ENCODE measurements at places on chromosomes 16 and 17.

DNA sequence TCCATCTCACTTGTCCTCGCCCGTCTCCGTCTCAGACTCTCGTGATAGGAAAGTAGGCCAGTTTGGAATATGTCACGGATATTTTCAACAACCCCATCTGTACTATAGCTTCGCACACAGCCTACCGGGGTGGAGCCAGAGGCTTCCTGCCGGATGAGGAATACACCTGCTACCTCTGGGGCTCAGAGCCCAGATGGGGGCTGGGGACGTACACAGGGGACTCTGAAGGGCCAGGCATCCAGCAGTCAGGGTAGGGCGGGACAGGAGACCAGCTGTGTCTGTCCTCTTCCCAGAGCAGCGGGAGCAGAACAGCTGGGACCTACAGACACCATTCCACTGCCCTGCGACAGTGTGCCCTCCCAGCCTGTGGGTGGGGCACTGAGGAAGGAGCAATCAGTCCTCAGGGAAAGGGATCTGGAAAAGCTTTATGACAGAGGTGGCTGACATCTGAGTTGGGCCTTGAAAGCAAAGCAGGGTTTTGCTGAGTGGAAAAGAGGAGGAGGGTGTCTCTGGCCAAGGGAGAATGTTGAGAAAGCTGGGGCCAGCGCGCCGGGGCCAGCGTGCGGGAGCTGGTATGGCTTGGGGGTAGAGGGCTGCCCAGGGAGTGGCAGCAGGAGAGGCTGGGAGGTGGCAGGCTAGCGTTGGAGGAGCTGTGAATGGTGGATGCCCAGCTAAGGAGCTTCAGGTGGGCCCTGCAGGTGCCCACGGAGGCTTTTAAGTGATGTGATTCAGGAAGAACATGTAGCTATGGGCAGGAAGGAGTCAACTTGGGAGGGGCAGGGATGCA, 11.5 kb upstream of the SRCIN1 start:
- no peaks in the 10 kb centered on the region for H3K27me3 ChIP-seq
- H3K4me1 ChIP-seq, result no peaks in the 10 kb centered on the region
- H3K4me3 ChIP-seq, result no peak overlapping the region
- H3K36me3 ChIP-seq, result no peaks in the 10 kb centered on the region
- no peak for DNase-seq
- H3K27ac ChIP-seq, result no peak overlapping the region

DNA sequence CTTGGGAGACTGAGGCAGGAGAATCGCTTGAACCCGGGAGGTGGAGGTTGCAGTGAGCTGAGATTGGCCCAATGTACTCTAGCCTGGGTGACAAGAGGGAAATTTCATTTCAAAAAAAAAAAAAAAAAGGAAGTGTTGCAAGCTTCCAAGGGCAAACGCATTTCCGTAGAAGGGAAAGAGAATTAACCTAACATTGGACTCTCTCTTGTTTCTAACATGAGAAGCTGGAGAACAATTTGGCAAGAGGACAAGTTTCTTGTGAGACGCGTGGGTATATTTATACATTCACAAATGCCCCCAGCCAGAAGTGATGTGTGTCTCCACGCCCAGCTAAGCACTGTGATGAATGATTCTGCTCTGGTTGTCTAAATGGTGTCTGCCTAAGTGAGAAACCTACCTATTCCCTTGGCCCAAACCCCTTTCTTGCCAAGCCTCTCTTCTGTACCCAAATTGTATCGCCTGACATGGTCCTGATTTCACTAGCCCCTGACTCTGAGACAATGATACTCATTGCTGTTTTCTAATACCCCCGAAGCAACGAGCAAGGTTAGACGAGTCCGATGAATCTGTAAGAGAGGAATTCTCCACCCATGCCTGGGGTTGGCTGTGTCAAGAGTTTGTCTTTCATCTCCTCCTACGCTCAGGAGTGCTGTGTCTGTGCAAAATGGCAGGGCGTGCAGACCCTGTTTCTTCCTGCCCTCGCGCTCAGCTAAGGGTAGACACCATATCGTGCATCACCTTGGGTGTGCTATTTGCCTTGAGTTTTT, 14.2 kb upstream of the ST6GALNAC2 start:
- DNase-seq, result no peak
- H3K36me3 ChIP-seq, result no peaks in the 10 kb centered on the region
- no peaks in the 10 kb centered on the region for H3K4me1 ChIP-seq

- no peak overlapping the region for H3K27ac ChIP-seq
- H3K4me1 ChIP-seq, result peaks cover 9% of the 10 kb centered on the region
- H3K4me3 ChIP-seq, result no peak overlapping the region
- no peak for DNase-seq
These were observed 37.4 kb upstream of the TMC5 start for GRCh38 chr16:19380328-19380727.

GRCh38 chr17:44767493-44767892, 8.7 kb downstream of the ADAM11 start:
- H3K27me3 ChIP-seq, result no peaks in the 10 kb centered on the region
- peak; percentile 42 for DNase-seq
- no peak overlapping the region for H3K27ac ChIP-seq
- no peaks in the 10 kb centered on the region for H3K4me1 ChIP-seq
- no peaks in the 10 kb centered on the region for H3K36me3 ChIP-seq

DNA sequence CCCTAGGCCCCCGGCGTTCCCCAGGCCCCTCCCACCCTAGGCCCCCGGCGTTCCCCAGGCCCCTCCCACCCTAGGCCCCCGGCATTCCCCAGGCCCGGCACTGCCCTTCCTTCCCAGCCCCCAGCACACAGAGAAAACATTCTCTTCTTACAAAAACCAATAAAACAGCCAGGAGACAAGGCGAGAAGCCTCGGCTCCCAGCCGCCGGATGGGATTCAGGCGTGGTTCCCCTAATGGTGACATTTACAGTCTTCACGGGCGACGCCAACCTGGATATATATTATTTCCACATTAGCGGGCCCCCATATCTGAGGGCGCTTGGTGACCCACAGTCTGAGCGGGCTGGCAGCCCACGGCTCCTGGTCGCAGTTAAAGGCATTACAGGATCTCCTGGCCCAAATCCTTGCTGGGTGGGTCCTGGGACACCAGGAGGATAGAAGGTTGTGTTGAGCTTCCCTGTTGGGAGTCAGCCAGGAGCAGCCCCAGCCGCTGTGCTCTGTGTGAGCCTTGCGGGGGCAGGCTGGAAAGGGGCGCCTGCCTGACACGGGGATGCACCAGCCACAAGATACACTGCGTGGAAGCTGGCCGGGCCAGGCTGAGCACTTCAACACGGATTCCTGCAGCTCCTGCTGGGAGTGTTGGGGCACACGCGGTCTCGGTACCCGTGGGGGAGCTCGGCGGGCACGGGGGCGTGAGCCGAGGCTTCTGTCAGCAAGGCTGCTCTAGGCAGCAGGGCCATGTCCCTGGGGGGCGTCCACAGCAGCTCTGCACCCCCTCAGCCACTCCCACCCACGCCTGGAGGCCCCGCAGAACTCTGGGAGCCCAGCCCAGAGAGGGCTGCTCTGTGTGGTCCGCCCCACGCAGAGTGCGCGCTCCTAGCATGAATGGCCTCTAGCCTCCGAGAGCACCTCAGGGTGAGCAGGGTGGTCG, 83.7 kb downstream of the LMF1 start:
- no peaks in the 10 kb centered on the region for H3K4me1 ChIP-seq
- no peaks in the 10 kb centered on the region for H3K27me3 ChIP-seq
- peaks cover 8% of the 10 kb centered on the region for H3K36me3 ChIP-seq
- no peak overlapping the region for H3K27ac ChIP-seq
- no peak for DNase-seq
- no peak overlapping the region for H3K4me3 ChIP-seq

DNA sequence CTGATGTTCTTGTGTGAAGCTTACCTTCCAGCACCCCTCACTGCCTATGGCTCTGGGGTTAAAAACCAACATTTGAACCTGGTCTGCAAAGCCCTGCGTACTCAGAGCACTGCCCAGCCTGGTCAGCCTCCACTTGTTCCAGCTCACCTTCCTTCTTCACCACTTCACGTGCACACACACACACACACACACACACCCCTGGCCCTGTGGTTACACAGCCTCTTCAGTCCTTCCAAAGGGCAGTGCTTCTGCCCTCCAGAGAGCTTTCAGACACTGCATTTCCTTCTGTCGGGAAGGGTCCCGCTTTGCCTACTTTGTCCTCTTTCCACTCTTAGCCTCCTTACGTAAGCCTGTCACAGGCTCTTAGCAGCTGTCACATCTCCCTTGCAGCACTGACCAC, 9.6 kb upstream of the TMEM220 start:
- H3K4me1 ChIP-seq, result peaks cover 11% of the 10 kb centered on the region
- no peak overlapping the region for H3K4me3 ChIP-seq
- no peaks in the 10 kb centered on the region for H3K27me3 ChIP-seq
- no peak for DNase-seq
- H3K36me3 ChIP-seq, result no peaks in the 10 kb centered on the region
- no peak overlapping the region for H3K27ac ChIP-seq

DNA sequence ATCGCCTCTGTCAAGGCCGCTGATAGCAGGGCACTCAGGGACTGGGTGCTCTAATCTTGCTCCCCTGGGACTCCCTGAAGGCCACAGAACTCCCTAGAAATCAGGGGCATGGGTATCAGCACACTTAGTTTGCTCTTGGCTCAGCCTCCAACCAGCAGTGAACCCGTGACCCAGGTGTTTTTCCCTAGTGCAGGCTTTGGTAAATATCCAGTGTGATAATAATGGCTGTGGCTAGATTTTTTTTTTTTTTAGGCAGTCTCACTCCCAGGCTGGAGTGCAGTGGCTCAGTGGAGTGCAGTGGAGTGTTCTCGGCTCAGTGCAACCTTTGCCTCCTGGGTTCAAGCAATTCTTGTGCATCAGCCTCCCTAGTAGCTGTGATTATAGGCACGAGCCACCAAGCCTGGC, 10.3 kb downstream of the NUPR1 start:
- H3K36me3 ChIP-seq, result no peaks in the 10 kb centered on the region
- no peaks in the 10 kb centered on the region for H3K27me3 ChIP-seq
- no peak overlapping the region for H3K4me3 ChIP-seq

All from pancreas (tissue), 10 donors.